Activated naive CD8-positive, alpha-beta T cell treated with anti-CD3 and anti-CD28 coated beads, Interleukin-2, amount 10 ng/mL, durations not matched to agents 7 days and 5 days (primary cell): ENCODE measurements at places on chromosomes 7 and 10.

DNA sequence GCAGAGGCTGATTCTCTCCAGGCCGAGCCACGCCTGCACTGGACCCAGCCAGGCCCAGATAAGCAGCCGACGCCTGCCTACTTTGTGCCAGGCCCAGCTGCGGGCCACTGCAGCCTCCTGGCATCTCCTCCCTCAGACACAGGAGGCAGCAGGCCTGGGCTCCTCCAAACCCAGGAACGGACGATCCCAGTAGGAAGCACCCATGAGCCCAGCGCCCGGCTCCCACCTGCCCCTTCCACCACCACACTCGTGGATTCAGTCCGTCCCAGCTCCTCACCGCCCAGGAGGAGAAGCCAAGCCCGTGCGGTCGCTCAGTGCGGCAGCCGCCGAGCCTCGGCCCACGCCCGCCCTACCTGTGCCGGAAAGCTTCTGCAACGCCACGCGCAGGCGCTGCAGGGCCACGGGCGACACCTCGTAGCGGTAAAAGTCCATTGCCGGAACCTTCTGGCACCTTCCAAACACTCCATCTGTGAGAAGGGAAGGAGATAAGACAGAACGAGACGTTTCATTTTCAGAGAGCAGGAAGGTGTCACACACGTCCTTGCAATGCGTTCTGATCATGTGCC lies 271.1 kb downstream of the PTPRN2 start:
- no peak for DNase-seq

GRCh38 chr10:43135656-43136055 lies 2.6 kb upstream of the CSGALNACT2 start:
- no peak for DNase-seq

DNA sequence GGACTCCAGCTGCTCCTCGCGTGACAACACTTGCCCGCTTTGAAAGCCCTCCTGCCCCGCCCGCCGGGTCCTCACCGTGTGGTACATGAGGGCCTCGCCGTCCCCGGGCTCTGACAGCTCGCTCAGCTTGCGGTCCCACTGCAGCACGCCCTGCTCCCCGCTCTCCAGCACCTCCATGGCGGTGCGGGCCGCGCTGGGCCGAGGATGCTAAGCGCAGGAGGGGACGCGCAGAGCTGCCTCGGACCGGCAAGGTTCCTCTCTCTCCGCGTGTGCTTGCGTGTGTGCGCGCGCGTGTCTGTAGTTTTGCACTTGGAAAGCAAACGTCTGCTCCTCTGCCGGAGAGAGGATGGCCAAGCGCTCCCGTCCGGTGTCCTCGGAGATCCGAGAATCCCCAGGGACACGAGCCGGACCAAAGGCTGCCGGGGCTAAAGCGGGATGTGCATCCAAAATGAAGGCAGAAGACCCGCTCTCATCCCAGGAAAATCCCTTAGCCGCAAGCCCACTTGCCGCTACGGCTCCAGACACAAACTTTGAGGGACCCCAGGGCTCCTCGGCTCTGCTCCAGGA lies at the start of gene CREB3L2:
Gene CREB3L2, minus strand, starts transcription at position 558 of the 567 bp plus-strand sequence. Its CDS starts 381 bp downstream, at position 177.
- peak; percentile 76 for DNase-seq

DNA sequence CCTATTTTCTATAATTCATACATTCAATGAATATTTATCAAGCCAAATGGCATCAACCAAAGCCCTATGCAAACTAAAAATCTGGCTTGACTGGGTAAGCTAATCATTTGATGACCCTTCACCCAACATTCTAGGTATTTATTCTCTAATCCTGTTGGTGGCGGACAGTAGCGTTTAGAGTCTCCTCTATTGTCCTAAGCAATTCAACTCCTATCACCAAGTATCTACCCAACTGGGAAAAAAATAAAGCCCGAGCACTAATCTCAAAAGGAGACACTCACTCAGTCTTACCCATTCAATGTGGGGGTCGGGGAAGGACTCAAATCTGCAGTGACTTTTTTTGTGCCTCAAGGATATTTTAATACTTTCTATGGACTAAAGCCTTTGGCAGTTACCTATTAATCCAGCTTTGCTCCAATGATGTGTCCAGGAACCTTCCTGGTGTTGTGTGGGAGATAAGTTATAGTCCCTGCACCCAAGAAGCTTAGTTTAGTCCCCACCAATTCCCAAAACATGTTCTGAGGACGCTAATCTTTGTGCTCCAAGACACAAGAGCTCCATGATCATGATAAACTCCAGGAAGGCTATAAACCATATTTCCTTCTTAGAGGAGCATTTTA lies 30.6 kb downstream of the DNMBP start:
- no peak for DNase-seq

DNA sequence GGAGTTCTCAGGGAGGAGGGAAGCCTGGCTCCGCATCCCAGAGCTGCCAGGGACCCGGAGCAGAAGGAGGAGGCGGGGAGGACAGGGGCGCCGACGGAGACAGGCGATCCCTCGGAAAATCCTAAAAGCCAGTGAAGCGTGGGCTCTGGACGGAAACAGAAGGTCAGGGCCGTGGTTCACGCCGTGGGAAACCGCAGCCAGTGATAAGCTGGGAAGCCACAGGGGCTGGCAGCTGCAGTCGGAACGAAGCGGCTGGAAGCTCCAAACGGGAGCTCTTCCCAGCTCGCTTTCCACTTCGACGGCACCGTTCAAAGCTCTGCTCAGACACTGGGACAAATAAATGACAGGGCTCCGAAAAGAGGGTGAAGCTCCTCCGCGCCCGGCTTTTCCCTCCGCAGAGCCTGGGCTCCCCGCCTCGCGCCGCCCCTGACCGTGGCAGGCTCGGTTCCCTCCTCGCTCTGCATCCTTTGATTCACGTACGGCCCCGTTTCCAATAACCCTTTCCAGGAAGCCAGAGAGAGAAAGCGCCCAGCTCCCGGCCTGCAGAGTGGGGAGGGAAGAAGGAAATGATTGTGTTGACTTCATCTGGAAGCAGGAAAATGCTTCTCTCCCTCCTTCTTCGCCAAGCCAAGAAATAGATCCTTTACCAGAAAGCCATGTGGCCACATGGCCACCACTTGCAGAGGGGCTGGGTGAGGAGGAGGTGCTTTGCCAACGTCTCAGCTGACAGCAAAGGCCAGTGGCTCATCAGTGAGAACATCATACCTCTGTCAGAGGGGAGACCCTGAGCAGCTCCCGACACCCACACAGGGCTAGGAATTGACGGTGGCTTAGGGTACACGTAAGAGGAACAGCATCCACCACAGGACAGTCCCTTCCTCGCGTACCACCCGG lies 57.4 kb downstream of the ADRB1 start:
- no peak for DNase-seq

GRCh38 chr7:32587411-32587948 lies 92.2 kb downstream of the AVL9 start:
- DNase-seq: no peak

DNA sequence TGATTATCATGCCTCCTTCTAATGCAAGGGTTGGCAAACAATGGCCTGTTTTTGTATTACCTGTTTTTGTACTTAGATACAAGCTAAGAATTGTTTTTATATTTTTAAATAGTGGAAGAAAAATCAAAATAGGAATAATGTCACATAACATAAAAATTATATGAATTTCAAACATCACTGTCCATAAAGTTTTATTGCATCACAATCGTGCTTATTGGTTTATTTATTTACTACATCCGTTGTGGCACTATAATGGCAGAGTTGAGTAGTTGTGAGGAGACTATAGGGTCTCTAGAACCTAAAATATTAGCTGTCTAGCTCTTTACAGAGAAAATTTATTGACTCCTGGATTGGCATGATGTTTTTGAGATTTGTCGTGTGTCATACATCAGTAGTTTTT lies 4.1 kb downstream of the KIF20B start:
- DNase-seq: no peak

DNA sequence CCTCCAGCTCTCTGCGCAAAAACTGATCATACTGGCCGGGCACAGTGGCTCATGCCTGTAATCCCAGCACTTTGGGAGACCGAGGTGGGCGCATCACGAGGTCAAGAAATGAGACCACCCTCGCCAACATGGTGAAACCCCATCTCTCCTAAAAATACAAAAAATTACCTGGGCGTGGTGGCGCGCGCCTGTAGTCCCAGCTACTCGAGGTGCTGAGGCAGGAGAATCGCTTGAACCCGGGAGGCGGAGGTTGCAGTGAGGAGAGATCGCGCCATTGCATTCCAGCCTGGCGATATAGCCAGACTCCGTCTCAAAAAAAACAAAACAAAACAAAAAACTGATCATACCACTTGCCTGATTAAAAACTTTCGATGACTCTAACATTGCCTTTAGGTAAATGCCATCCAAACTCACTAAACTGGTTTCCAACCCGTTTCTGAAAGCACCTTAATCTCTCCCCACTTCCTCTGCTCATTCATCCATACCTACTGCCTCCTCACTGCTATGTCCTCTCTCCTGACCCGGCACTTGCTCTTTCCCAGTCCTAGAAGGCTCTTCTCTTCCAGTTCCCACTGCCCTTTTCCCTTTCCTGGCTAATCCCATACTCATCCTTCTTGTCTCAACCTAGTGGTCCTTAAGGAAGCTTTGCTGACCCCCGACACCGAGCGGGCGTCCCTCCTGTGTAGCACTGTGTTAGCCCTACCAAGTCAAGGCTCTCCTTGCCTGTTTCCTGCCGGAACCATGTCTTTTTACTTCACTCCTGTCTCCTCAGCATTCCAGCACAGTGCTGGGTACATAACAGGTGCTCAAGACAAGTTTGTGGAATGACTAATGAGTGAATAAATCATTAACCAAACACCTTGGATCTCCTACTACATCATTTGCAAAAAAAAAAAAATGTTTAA lies 686 bp upstream of the MIOS start:
- no peak for DNase-seq

DNA sequence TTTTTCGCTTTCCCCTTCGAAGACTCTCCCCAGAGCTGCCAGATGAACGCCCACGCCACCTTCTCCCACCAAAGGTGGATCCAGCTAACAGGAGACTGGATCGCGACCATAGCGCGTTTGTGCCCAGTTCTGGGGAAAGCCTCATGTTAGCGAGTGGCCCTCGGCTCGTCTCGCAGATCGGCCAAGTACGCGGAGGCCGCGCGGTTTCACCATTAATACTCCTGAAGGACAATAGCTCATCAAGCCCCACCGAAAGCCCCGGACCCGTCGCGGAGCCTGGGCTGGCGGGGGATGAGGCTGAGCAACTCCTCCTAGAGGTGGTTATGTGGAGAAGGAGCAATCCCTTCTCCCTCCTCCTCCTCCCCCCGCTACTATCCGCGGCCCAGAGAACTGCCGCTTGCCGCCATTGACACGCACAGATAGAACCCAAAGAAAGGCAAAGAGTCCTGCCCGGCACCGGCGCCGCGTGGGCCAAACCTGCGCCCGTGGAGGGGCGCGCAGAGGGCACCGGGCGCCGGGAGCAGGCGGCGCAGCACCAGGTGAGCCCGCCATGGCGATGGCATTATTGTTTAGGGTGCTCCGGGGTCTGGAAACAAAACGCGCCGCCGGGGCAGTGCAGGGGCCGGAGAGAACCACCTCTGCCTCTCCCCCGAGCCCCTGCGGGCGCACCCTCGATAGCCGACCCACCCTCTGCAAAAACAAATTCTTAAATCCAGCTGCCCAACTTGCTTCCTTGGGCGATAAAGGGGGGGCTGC lies at the start of gene MACROH2A2:
Gene MACROH2A2, plus strand, starts transcription at position 385 of the 756 bp plus-strand sequence. CDS start 22,813 bp downstream, outside the sequence.
- peak; percentile 51 for DNase-seq

GRCh38 chr7:119254742-119255141 lies 1018.2 kb upstream of the KCND2 start:
- no peak for DNase-seq

- no peak for DNase-seq
Measured at GRCh38 chr10:6072215-6072934, 10.2 kb upstream of the IL2RA start.

- no peak for DNase-seq
Measured at GRCh38 chr10:60714233-60714632, 64.0 kb upstream of the CDK1 start.

- DNase-seq: no peak
Measured at GRCh38 chr10:78687626-78688025, 381.1 kb upstream of the ZMIZ1 start.

DNA sequence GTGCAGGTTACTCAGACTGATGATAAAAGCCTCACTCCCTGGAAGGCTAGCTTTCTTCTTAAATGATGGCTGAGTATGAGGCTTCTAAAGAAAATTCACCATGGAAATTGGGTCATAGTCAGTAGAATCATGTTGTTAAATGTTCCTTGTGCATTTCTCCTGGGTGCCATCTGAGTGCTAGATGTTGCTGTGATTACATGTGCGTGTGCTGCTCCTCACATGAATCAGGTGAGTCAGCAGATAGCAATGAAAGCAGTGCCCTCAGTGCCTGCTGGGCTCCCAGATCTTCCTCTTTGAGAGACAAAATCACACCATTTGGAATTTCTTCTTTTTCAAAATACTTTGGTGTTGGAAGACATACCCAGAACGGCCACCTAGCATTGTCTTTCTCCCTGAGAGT lies 331.7 kb downstream of the XPNPEP1 start:
- DNase-seq: no peak

GRCh38 chr7:22842383-22842941 lies 19.8 kb upstream of the TOMM7 start:
- DNase-seq: no peak

GRCh38 chr7:114922026-114922651 lies at the start of gene MDFIC:
TSS of gene MDFIC (plus strand) at chr7:114922094. CDS start at chr7:114923034, 940 bp downstream.
- peak; percentile 77 for DNase-seq

- DNase-seq: no peak
Measured at GRCh38 chr10:43194266-43194665, 56.0 kb downstream of the CSGALNACT2 start.

GRCh38 chr10:123156078-123156477 lies 1.9 kb downstream of the BUB3 start:
- DNase-seq: no peak

DNA sequence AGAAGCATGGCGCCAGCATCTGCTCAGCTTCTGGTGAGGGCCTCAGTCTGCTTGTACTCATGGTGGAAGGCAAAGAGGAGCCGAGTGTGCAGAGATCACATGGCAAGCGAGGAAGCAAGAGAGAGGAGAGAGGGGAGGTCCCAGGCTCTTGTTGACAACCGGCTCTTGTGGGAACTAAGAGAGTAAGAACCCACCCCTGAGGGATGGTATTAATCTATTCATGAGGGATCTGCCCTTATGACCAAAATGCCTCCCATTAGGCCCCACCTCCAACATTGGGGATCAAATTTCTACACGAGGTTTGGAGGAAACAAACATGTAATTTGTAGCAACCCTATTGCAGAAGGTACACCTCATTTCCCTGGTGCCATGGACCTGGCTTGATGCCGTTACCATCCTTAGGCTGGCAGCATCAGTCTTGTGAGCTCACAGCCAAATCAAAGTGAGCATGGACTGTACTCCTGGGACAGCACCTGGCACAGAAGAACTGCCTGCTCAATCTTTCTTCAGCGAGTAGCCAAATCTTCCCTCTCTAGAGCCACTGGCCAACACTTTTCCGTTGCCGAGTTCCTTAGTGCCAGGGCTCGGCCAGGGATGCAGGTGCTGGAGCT lies 6.5 kb downstream of the BTBD16 start:
- DNase-seq: no peak
